ENCODE measurements at places on chromosomes 12 and 14.

GRCh38 chr12:89181271-89181920, 170.9 kb downstream of the DUSP6 start:
- no peak for DNase-seq

DNA sequence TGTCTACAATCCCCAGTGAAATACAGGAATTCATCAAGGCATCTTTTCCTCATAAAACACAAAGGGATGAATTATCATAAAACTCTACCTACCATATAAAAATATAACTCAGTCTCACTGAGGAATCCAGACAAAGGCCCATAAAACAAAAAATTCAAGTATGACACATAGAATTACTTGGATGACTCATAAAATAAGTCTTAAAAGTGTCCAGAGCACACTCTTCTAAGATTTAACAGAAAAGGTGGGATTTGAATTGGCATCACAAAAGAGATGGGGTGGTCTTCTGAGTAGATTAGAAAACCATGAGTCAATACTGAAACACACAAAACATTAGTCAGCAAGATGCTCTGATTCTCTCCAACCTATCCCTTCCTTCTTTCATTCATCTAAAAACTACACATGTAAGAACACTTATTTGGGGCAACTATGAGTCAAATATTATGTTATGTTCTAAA, 202.7 kb upstream of the GARIN6 start:
- no peak for DNase-seq

GRCh38 chr12:29317556-29318363, 63.2 kb downstream of the ERGIC2 start:
- peak; percentile 44 for DNase-seq

GRCh38 chr12:128727461-128727860, 96.3 kb downstream of the SLC15A4 start:
- no peak for DNase-seq

GRCh38 chr12:50825372-50825838, 17.3 kb upstream of the TMPRSS12 start:
- DNase-seq: no peak

GRCh38 chr12:55780685-55781084, 36.8 kb downstream of the SARNP start:
- no peak for DNase-seq

- no peak for DNase-seq
These were observed 24.6 kb downstream of the IQSEC3 start for GRCh38 chr12:91213-91612.

- DNase-seq: no peak
These were observed 333.8 kb downstream of the PDZRN4 start for GRCh38 chr12:41521872-41522379.

- no peak for DNase-seq
These were observed 96.2 kb upstream of the ALG10 start for GRCh38 chr12:33926095-33926494.

DNA sequence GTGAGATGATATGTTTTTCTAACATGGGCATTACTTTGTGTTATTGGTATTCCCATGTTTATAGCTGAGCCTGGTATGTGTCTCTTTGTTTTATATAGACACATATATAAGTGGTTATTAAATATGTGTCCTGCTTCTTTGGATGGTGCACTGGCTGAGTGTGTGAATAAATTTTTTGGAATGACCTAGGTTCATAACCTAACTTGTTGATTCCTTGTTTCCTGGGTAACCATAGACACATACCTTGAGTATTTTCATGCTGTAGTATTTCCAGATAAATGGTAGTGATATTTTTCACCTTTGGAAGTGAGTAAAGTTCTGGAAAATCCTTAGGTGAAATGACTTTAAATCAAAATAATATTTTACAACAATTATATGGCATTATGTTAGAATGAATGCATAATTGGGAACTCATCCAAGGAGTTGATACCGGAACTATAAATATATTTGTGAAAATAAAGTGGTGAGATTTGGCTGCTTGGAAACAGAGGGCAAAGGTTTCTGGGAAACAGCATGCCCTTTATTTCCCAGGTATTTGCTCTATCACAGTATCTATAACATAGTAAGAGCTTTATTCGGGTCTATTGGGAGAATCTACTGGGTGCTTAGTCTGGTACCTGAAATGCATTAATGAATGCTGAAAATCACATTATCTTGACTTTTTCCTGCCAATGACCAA, 64.3 kb upstream of the REP15 start:
- no peak for DNase-seq

GRCh38 chr12:103698752-103699560, 111.9 kb downstream of the STAB2 start:
- DNase-seq: no peak

DNA sequence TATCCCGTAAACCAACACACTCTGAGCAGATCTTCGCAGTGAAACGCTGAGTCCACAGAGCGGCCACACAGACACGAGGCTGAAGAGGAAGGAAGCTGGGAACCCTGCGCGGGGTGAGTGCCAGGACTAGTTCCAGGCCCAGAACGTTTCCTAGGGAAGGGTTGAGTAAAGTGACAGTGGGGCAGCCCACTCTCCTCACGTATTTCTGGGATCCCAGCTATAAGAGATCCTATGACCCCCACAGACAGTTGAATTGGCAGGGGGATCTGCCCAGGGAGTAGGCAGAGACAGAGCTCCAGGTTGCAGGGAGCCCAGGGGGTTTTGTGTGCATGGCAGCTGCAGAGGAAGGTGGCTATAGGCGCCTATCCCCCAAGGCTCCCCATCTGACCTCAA, 51.1 kb downstream of the GTF2A1 start:
- DNase-seq: peak; percentile 92

DNA sequence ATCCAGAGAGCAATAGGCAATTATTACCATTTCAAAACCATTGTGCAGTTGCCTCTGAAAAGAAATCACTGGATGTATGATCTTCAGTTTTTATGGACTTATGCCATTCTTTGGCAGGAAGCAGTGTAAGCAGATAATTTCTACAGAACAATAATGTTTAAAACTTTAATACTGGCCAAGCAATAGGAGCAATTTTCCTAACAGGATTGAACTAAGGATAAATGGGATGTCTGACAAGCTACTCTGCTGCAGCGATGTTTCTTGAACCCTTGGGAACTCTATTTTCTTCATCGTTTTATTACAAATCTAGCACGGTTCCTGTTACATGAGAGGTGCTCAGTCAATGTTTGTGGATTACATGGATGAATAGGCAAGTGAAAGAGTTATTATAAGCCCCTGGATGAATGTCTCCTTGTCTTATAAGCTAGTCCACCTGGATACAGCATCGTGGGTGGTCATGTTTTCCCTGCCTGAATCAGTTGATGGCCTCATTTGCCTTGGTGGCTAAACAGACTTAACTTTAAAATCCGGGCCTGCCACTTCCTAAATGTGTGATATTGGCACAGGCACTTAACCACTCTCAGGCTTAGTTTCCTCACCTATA, 68.2 kb upstream of the MDM1 start:
- DNase-seq: no peak

GRCh38 chr12:96500693-96501092, 11.3 kb downstream of the CFAP54 start:
- no peak for DNase-seq

GRCh38 chr12:101671833-101672232, 25.6 kb upstream of the CHPT1 start:
- DNase-seq: no peak

DNA sequence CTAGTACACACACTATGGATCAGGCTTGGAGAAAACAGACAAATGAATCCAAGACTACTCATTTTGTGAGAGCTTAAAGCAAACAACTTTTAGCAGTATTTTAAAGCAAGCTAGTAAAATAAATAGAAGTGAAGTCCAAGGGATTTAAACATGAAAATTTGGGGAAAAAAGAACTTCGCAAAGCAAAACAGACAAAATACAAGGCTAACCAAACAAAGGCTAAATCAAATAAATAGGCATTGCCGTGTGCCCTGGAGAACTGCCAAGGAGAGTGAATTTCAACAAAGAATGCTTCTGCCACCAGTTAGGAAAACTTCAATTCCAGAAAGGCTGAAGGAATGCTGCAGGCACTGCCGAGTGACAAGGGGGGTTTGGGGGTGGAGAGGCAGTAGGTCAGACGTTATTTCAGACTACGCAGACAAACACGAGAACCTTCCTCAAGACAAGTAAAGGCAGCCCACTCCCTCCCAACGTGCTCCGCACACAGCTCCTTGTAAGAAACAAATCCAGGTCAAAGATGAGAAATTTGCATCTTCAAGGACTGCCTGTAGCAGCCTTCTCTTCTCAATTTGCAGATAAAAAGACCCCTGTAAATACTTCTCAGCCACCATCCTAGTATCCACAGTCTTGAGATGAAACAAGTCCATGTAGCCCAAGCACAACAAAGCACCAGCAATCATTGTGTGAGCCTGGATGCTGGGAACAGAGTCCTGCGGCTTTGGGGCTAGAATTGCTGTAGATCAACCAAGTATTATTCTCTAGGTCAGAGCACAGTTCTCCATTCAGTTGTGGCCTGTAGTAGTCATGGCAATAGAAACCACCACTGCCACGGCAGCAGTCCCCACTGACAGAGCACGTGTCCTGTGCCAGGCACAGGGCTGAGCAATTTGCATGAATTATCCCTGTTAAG, 43.3 kb downstream of the EFCAB11 start:
- peak; percentile 81 for DNase-seq

- DNase-seq: no peak
These were observed 162.0 kb downstream of the FOXN3 start for GRCh38 chr14:89255012-89255411.

DNA sequence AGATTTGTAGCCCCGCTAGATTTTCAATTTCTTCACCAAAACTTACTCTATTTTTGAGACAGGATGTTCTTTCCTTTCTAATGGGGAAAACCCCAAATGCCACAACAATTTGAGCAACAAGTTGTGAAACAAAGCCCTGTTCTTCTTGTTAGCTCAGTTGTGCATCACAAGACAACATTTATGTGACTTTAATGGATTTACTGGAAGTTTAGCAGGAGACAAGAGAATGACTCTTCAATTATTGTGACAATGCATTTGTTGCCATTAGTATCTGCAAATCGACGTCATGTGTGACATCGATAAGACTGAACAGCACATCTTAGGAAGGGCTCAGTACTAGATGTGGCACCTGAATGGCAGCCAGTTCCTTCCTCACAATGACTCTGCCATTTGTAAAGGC, 1028.9 kb upstream of the TMEM132C start:
- no peak for DNase-seq

- DNase-seq: peak; percentile 82
These were observed 10.2 kb upstream of the SERPINA9 start for GRCh38 chr14:94485944-94486841.

DNA sequence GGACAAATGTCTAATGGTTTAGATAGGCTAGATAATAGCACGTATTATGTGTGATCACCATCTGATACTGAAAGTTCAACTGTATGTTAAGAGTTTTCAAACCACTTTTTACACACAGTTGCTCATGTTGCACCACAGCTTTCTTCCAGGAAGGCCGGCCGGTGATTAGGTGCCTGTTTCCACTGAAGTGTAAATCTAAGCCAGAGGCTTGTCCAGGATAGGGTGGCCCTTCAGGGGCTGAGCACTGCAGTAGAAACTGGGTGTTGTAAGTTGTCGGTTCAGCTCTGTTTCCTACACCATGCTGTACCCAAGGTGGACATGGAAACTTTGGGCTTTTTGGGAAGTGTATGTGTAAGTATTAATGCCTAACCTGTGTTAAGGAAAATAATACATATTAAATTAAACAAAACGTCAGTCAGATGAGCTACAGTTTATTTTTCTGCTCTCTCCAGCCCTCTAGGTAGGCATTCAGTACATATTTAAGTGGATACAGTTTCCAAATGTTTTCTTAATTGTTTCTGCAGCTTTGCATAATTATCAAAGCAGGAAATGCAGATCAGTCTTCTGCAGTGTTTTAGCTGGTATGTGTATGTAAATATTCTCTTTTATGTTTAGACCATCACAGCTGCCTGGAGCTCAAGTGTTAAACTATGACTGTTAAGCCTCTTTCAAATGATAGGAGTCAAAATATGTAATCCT, 30.9 kb downstream of the TDP1 start:
- no peak for DNase-seq

DNA sequence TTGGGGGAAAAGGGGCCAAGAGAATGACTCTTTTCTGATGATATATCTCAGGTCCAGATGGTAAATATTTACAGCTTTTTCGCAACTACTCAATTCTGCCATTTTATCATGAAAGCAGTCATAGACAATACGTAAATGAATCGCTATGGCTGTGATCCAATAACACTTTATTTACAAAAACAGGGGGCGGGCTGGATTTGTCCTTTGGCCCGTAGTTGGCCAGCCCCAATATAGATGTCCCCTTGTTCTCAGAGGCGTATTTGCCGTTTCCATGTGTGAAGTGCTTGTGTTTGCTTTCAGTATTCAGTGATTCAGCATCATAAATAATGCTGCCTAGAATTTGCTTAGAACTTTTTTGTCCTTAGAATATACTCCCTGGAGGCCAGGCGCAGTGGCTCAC, 77.2 kb downstream of the CCDC92 start:
- no peak for DNase-seq

GRCh38 chr12:27900920-27901879, 71.3 kb downstream of the PTHLH start:
- no peak for DNase-seq

DNA sequence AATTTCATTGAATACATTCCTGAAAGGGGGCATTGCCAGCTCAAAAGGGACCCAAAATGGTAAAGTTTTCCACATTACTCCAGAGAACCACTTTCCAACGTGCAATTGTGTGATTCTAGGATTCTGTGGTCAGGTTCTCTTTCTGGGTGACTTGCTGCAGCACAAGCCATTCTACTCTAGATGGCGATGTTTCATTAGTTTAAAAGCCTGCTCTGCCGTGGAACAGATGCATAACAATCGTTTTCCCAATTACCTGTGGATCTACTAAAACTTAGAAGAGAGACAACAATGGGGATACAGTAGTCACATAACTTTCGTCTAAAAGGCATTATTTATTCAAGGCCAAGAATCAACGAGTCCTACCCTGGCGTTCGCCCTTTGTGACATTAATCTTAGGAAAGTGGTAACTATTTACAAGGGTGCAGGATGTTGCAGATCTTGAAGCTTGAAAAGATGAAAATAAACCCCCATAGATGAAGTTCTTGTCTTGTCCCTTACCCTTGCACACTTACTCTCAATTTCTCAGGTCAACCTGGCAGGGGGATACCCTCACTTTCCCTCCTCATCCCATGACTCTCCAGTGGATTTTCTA, 400.9 kb downstream of the SNAPC1 start:
- DNase-seq: no peak

GRCh38 chr12:587132-588023, 75.9 kb downstream of the NINJ2 start:
- no peak for DNase-seq

GRCh38 chr14:21455592-21455911, 371 bp downstream of the CHD8 start:
- no peak for DNase-seq

GRCh38 chr12:13340149-13340548, 143.6 kb downstream of the EMP1 start:
- no peak for DNase-seq

- no peak for DNase-seq
These were observed 134.6 kb upstream of the EVL start for GRCh38 chr14:99930420-99931274.

GRCh38 chr14:52111583-52111982, 42.7 kb upstream of the NID2 start:
- DNase-seq: no peak

- no peak for DNase-seq
These were observed 24.4 kb downstream of the ADCY6 start for GRCh38 chr12:48764521-48764920.

GRCh38 chr12:113075137-113075683, 18.7 kb downstream of the DTX1 start:
- DNase-seq: no peak

- DNase-seq: no peak
These were observed 135.7 kb downstream of the CNTN1 start for GRCh38 chr12:40827683-40828592.

- no peak for DNase-seq
These were observed 91.1 kb upstream of the FUT8 start for GRCh38 chr14:65321370-65321875.
